ENCODE measurements at places on chromosomes 3 and 15. TPM values are rescaled to one million over a fixed set of nuclear protein-coding genes. Genes with fewer than 3 reads are reported as not detected.
A peak's percentile ranks its signal among the peaks of the same experiment; 100 is the strongest.

DNA sequence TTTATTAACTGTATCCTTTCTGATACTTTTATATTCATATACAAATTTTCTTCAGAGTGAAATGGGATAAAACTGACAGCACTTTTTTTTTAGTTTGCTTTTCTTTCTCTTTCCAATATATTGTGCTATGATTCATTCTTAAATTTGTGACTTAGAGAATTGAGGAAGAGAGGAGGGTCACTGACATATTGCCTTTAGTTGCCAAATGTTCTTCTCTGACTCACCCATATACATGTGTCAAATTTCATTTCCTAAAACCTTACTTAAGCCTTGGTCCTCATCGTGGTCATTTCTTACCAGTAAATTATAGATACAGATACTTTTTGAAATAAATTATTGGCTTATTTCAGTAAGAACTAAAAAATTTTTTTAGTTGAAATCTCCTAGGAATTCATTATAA lies 53.9 kb downstream of the CLASP2 start:
- peak overlapping the region; percentile 78 for H3K4me3 ChIP-seq
- no peaks in the 10 kb centered on the region for H3K36me3 ChIP-seq
- DNase-seq, result peak; percentile 66

DNA sequence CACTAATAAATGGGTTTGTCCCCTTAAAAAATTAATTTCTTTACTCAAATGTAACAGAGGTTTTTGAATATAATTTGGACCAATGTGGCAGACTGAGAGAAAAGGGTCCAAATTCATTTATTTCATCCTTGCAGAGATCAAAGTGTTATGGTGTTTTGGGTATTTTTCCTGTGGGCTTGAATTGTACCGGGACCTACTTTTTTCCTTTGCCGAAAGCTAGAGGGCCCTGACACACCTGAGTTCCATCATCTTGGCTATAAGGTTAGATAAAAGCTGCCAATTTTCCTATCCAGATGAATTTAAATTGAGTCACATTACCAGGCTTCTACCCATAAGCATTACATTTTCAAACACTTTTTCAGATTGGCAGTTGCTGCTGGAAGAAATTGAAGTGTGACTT lies 908 bp downstream of the CCNB2 start:
- peaks cover 22% of the 10 kb centered on the region for H3K4me1 ChIP-seq
- H3K27ac ChIP-seq, result peak overlapping the region; percentile 99
- no peak for DNase-seq
- peaks cover 6% of the 10 kb centered on the region for H3K27me3 ChIP-seq
- H3K36me3 ChIP-seq, result peaks cover 20% of the 10 kb centered on the region

Gene CCDC80
- 422 TPM for total RNA-seq

DNA sequence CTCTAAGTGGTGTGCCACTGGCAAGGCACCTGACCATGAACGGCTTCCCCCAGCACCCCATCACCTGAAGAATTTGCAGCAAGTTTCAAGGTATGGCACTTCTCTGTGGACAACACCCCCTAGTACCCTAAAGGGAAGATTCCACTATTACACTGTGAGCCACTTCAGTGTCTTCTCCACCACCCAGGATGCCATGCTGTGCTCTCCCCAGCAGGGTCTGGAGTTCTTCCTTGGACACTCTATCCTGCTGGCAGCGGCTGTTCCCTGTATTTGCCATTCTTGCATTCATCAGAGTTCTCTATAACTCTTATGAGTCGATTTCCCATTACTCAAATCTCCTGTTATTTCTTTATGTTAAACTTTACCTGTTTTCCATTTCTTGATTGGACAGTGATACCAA lies 33.9 kb upstream of the RNU6-1 start:
- DNase-seq, result no peak
- H3K4me3 ChIP-seq, result no peak overlapping the region
- no peak overlapping the region for H3K27ac ChIP-seq
- peaks cover 16% of the 10 kb centered on the region for H3K36me3 ChIP-seq

Gene TMEM108
- total RNA-seq, result not detected

Gene LRRC2
- 0.13 TPM for total RNA-seq

- no peaks in the 10 kb centered on the region for H3K4me1 ChIP-seq
- no peak overlapping the region for H3K4me3 ChIP-seq
- H3K27me3 ChIP-seq, result no peaks in the 10 kb centered on the region
- peaks cover 6% of the 10 kb centered on the region for H3K36me3 ChIP-seq
- H3K27ac ChIP-seq, result no peak overlapping the region
Observed at GRCh38 chr3:51422211-51422610, 31.1 kb downstream of the RBM15B start.

DNA sequence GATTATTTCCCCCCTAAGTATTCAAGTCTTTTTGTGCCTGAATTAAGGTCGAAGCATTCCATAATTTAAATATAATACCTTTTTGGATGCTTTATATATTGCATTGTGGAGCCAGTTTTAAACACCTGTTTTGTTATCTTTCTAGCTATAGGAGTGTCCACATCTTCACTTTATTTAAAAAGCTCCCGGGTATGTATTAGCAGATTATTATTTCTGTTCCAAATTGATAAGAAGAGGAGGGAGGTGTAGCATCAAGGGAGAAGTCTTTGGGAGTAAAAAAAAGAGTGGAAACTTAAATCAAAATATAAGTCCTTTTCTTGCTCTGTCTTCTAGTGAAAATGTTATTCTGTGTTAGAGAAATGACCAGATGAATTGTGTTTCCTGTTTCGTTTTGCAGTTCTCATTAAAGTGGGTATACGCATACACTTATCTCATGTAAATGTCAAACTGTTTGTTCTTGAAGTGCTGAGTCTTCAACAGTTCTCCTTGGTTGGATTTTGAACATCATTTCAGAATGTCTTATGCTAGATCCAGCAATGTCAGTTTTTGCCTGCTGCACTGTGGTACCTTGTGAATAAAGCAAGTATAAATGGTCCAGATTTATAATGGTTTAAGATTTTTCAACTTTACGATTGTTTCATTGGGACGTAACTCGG lies 105.8 kb downstream of the FNDC3B start:
- peaks cover 75% of the 10 kb centered on the region for H3K4me1 ChIP-seq
- H3K27me3 ChIP-seq, result peaks cover 2% of the 10 kb centered on the region
- H3K4me3 ChIP-seq, result no peak overlapping the region
- H3K36me3 ChIP-seq, result peaks cover 50% of the 10 kb centered on the region

Gene PODXL2
- not detected for total RNA-seq

GRCh38 chr15:67110958-67111864 lies 45.8 kb downstream of the SMAD3 start:
- H3K27me3 ChIP-seq, result peaks cover 33% of the 10 kb centered on the region
- peaks cover 69% of the 10 kb centered on the region for H3K36me3 ChIP-seq

- H3K27ac ChIP-seq, result no peak overlapping the region
- H3K27me3 ChIP-seq, result no peaks in the 10 kb centered on the region
- no peak for DNase-seq
- H3K36me3 ChIP-seq, result no peaks in the 10 kb centered on the region
- H3K4me1 ChIP-seq, result no peaks in the 10 kb centered on the region
- no peak overlapping the region for H3K4me3 ChIP-seq
Observed at GRCh38 chr3:19539518-19540392, 391.4 kb downstream of the KCNH8 start.

DNA sequence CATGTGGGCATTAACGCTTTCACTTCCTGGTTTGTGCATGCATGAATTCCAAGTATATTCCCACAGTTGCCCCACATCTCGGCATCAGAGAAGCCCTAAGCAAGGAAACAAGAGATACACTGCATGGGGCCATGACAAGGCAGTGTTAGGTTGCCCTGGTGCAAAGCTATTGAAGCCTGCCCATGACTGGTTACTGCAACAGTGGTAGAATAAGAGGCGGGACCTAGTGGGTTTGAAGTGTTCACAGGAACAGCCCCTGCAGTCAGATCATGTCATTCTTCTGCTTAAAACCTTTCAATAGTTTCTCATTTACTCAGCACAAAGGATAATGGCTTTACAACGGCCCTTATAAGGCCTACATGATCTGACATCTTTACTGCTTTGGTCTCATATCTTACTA lies 80.9 kb upstream of the TOPAZ1 start:
- H3K27ac ChIP-seq, result no peak overlapping the region
- no peaks in the 10 kb centered on the region for H3K4me1 ChIP-seq
- H3K27me3 ChIP-seq, result peaks cover 15% of the 10 kb centered on the region
- H3K4me3 ChIP-seq, result no peak overlapping the region
- no peaks in the 10 kb centered on the region for H3K36me3 ChIP-seq

GRCh38 chr15:79656151-79657000 lies 224.2 kb downstream of the MINAR1 start:
- H3K27me3 ChIP-seq, result no peaks in the 10 kb centered on the region
- no peak overlapping the region for H3K27ac ChIP-seq
- H3K4me1 ChIP-seq, result peaks cover 16% of the 10 kb centered on the region

Gene SMAD6
- 11.8 TPM for total RNA-seq

DNA sequence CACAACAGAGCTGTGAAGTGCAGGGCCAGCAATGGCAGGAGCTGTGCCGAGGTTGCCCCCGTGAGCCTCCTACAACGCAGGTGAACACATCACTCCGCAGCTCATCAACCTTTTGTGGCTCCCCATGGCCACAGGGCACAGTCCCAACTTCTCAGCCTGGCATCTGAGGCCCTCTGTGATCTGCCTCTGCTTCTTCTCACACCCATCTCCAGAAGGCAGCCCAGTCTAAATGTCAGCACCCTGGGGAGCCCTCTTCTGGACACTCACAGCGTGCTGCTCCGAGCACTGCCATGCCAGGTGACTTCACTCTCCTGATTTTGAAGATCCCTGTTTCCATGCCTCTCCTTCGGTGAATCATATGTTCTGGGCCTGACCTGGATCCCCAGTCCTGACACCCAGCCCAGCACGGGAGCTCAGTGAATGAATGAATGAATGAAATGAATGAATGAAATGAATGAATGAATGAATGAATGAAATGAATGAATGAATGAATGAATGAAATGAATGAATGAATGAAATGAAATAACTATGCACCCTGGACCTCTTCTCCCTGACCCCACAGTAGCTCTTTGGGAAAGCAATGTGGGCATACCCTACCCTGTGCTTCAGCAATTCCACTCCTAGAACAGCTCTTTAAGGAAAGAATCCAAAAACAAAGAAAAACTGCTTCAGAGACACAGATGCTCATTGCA lies 17.9 kb upstream of the SKIC8 start:
- peaks cover 43% of the 10 kb centered on the region for H3K27me3 ChIP-seq
- H3K36me3 ChIP-seq, result no peaks in the 10 kb centered on the region
- peaks cover 5% of the 10 kb centered on the region for H3K4me1 ChIP-seq
- peak; percentile 10 for DNase-seq

DNA sequence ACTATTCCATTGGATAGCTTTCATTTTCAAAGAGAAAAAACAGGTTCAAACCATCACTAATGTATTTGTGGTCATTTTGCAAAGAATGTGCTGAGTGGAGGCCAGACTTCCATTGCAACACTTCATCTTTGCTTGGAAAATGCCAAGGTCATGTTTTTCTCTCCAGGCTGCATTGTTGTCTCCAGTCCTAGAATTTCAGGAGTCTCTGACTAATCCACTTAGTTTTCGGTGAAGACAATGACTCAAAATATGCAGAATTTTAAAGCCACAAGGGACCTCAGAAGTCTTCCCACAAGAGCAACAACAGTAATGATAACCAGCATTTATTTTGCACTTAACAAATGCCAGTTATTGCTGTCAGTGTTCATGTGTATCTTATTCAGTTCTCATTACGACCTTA lies 277.0 kb downstream of the RYR3 start:
- H3K4me3 ChIP-seq, result no peak overlapping the region
- no peak overlapping the region for H3K27ac ChIP-seq
- H3K36me3 ChIP-seq, result no peaks in the 10 kb centered on the region
- DNase-seq, result peak; percentile 58
- H3K27me3 ChIP-seq, result peaks cover 3% of the 10 kb centered on the region

- no peak overlapping the region for H3K27ac ChIP-seq
- DNase-seq, result peak; percentile 56
- H3K4me1 ChIP-seq, result peaks cover 24% of the 10 kb centered on the region
- H3K36me3 ChIP-seq, result no peaks in the 10 kb centered on the region
- H3K4me3 ChIP-seq, result no peak overlapping the region
- peaks cover 8% of the 10 kb centered on the region for H3K27me3 ChIP-seq
Observed at GRCh38 chr15:40150163-40150925, 10.5 kb upstream of the BUB1B start.

Gene DPPA2
- not detected for total RNA-seq

- no peak for DNase-seq
- no peaks in the 10 kb centered on the region for H3K36me3 ChIP-seq
- H3K27me3 ChIP-seq, result peaks cover 52% of the 10 kb centered on the region
- no peak overlapping the region for H3K4me3 ChIP-seq
- H3K4me1 ChIP-seq, result peaks cover 19% of the 10 kb centered on the region
Observed at GRCh38 chr3:43247561-43248184, 38.7 kb upstream of the SNRK start.

- H3K4me3 ChIP-seq, result no peak overlapping the region
- H3K27ac ChIP-seq, result no peak overlapping the region
- H3K4me1 ChIP-seq, result peaks cover 44% of the 10 kb centered on the region
- no peaks in the 10 kb centered on the region for H3K27me3 ChIP-seq
- no peaks in the 10 kb centered on the region for H3K36me3 ChIP-seq
Observed at GRCh38 chr3:59135096-59135495, 85.3 kb upstream of the CFAP20DC start.

- peaks cover 5% of the 10 kb centered on the region for H3K4me1 ChIP-seq
- H3K36me3 ChIP-seq, result no peaks in the 10 kb centered on the region
- H3K27me3 ChIP-seq, result no peaks in the 10 kb centered on the region
- no peak for DNase-seq
Observed at GRCh38 chr3:74787011-74787410, 172.6 kb upstream of the CNTN3 start.

DNA sequence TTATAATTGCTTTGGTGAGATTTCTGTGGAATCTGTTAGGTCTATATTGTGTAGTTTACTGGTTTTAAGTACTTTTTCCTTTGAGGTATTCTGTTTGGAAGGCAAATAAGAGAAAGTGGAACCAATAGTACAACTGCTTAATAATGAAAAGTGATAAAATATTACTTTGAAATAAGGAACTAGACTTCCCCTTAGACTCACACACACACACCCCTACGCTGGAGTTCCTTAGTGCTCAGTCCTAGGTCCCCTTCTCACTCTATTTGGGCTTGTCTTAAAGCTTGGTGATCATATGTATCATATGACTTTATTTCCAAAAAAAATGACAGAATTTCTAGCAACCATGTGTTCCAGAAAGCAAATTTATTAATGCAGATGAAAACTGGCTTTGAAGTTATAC lies 494.0 kb upstream of the TGFBR2 start:
- no peak overlapping the region for H3K27ac ChIP-seq
- H3K36me3 ChIP-seq, result no peaks in the 10 kb centered on the region

DNA sequence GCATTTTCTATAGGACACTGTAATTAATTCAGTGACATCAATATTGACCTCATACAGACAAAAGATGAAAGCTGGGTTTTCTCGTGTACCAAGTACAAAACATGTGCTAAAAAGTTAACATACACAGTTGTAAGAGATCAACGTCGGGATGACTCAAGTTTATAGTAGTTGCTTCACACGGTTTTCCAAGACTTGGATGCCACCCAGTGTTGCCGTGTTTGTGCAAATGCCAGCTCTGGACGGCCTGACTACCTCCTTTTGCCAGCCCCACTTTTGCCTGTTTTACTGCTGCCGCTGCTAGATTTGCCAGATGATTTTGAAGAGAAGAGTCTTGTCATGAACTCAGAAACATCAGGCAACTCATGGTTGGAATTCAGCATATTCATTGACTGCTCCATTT lies 17.6 kb downstream of the EMC7 start:
- H3K4me3 ChIP-seq, result no peak overlapping the region
- H3K27ac ChIP-seq, result peak overlapping the region; percentile 25
- H3K36me3 ChIP-seq, result peaks cover 20% of the 10 kb centered on the region
- DNase-seq, result no peak
- H3K4me1 ChIP-seq, result peaks cover 6% of the 10 kb centered on the region
- H3K27me3 ChIP-seq, result 0 out of 2 replicates have a peak, but pooled peaks cover 2% of the 10 kb centered on the region

- no peak overlapping the region for H3K4me3 ChIP-seq
- H3K27me3 ChIP-seq, result peaks cover 14% of the 10 kb centered on the region
- H3K36me3 ChIP-seq, result no peaks in the 10 kb centered on the region
- no peak for DNase-seq
Observed at GRCh38 chr3:37624276-37624675, 237.4 kb upstream of the CTDSPL start.

Measured in HFFc6 (cell line).